ENCODE measurements at places on chromosomes 6 and 20.

- DNase-seq = no peak
Observed at GRCh38 chr6:53343092-53343491, 5.7 kb downstream of the ELOVL5 start.

DNA sequence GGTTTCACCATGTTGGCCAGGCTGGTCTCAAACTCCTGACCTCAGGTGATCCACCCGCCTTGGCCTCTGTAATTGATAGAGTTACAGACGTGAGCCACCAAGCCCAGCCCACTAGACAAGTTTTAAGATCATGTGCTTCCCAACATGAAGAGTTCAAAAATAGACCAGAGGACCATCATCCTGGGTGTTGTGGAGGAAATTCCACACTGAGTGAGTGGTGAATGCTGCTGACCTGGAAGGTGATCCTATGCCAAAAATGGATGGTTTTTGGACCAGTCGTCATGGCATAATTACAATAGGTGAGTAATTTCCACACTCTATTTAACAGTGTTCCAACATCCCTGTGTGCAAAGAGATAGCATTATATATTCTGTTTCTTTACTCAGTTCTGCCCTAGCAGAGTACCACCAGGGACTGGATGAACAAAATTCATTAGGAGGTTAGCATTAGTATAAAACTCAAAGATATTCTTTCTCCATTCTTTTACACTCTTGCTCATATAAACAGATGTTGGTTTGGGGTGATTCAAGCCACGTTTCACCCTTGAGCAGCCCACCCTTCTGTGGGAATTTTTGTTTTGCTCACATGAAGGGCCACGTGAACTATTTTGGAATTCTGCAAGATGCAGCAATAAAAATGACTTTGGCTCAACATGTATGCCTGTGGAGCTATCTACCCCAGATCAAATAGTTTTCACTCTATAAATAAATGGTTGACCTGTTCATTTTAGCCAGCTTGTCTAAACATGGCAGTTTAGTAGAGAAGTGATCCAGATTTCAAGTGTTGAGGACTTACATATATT lies 206.2 kb upstream of the TCF21 start:
- no peak for DNase-seq

GRCh38 chr6:108168090-108168463 lies 2.3 kb downstream of the NR2E1 start:
- DNase-seq = no peak

- no peak for DNase-seq
Observed at GRCh38 chr20:46164254-46164653, 46.1 kb downstream of the CD40 start.

DNA sequence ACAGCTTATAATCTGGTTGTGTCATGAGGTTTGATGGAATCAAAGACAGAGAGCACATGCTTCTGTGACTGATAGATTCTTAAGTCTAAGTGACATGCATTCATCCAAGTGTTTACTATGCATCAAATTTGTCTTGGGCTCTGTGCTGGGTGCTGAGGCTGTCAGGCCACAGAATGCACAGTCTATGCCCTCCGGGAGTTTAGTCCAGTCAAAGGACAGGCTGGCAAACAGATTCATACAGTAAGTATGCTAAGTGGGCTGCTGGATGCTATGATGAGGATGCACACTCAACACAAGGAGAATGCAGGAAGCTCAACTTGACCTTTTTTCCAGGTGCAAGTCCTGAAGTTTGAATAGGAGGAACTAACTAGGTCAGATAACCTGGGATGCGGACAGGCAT lies 146.7 kb downstream of the UST start:
- no peak for DNase-seq
